ENCODE measurements at places on chromosomes 11 and 22.
A peak's percentile ranks its signal among the peaks of the same experiment; 100 is the strongest.

DNA sequence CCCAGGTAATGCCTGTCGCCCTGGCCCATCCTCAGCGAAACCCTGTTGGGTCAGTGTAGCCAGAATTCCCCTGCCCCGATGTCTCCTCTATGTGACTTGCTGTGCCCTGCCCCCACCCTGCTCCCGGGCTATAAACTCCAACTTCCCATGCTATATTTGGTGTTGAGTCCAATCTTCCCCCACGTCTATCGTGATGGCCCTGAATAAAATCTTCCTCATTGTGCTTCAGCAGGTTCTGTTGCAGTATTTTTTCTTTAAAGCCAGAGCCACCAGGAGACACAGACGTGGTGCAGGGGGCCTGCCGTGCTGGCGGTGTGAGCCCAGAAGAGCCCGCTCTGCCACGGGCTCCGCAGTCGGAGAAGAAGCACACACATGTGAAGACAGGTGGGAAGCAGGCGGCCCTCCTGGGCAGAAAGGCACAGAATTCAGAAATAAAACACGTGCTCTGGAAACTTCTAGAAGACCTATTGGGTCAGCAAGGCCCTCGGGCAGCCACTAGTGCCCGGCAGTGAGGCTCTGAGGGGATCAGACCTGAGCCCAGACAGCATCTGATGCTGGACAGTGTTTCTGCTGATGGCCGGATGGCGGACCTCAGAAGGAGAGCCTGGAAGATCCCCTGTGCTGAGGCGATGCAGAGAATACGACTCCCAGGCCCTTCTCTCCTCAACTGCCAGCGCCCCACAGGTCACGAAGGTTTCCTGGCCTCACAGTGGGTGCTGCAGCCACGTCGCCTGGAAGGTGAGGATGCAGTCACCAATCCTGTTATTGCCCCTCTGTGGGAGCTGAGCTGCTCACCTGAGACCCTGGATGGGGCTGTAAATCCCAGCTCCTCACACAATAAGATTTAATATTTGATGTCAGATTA is 501.9 kb downstream of the BRD1 start:
- DNase-seq: peak; percentile 6

DNA sequence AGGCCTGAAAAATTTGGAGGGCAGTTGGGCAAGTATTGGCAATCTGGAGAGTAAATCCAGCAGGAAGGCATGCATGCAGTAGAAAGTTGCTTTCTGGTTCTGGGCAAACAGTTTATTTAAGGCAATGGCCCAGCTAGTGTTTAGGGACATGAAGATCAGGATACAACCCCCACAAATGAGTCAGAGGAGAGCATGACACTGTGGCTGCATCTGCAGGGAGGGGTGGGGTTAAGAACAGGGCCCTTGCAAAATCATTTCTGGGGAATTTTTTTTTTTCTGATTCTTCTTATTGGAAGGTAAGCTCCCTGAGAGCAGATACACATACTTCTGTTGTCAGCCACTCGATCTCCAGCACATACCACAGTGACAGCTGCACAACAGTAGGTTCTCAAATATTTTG is 61.1 kb downstream of the FDX1 start:
- DNase-seq: no peak

GRCh38 chr22:46620588-46621242 is 529 bp downstream of the GRAMD4 start:
- DNase-seq: no peak

DNA sequence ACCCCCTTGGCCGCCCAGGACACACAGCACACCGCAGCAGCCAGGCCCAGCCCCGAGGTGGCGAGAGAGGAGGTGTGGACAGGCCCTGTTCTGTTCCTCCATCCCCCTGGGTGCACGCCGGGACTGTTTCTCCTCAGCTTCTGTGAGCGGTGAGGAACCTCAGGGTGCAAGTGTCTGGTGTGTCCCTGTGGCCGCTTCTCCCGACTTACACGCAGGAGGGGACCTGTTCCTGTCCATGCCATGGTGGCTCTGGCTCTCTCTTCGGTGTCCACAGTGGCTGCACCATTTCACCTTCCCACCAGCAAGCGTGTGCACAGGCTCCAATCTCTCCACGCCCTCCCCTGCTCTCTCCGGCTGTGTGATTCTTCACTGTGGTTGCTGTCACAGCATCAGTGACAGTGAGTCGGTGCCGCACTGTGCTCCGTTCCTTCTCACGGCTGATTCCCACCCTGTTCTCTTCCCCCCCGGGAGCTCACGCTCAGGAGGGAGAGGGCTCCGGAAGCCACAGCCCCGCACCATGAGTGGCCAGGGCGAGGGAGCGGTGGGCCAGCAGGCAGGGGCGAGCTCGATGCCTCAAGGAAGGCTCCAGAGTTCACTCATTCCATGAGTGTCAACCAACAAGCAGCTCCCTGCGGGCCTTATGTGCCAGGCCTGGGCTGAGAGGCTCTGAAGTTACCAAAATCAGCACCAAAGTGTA is 18.6 kb upstream of the WNT7B start:
- DNase-seq: no peak

- no peak for DNase-seq
Measured at GRCh38 chr11:83680321-83680720, 394.2 kb upstream of the CCDC90B start.

DNA sequence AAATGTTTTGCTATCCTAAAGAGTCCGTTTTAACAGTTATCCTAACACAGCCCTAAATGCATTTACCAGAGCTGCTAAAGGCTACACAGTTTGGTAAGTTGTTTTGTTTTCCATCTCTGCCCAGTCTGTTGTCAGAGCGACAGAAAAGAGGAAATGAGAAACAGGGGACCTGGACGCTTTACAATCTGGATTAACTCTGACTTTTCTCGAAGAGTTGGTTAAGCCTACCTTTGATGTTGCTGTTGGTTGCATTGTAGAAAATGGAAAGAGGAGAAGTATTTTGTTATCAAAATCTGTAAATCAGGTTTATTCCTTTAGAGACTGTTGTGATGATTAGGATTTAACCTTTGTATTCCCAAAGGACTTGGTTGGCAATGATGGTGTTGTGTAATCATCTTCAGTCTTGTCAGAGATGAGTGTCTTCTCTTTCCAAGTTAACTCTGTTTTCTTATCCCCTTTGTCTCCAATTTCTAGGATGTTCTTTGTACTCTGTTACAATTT is 481 bp downstream of the ANGPTL5 start:
- peak; percentile 31 for DNase-seq

DNA sequence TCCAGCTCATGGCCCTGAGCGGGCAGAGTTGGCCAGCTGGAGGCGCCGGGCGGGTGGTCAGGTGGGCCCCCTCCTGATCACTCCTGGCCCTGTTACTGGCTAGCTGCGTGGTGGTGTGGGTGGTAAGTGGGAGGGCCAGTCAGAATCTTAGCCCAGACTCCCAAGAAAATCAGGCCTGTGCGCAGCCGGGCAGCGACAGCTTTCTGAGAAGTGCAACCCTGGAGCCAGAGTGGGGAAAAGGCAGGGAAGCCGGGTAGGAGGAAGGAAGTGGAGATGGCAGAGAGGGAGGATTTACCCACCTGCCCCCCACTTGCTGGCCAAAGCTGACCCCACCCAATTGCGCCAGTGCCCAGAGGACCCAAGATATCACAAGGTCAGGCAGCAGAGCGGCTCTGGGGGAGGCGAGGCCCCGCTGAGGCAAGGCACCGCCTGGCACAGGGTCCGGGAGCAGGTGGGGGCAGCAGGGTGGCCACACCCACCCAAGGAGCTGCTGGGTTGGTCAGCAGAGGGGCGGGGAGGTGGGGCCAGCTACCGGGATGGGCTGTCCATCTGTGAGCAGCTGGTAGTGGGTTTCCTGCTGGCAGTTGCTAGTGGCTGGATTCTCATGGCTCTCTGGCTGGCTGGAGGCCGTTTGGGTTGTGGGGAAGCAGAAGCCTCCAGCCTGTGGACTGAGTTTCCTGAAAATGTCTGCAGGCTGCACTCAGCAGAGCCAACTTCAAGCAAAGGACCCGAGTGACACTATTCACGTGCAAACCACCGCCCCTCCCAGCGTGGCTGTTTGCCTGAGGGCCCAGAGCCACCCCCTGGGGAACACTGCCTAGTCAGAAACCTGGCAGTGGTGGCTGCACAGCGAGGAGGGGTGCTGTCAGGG is 196.4 kb downstream of the IGLL1 start:
- DNase-seq: no peak

DNA sequence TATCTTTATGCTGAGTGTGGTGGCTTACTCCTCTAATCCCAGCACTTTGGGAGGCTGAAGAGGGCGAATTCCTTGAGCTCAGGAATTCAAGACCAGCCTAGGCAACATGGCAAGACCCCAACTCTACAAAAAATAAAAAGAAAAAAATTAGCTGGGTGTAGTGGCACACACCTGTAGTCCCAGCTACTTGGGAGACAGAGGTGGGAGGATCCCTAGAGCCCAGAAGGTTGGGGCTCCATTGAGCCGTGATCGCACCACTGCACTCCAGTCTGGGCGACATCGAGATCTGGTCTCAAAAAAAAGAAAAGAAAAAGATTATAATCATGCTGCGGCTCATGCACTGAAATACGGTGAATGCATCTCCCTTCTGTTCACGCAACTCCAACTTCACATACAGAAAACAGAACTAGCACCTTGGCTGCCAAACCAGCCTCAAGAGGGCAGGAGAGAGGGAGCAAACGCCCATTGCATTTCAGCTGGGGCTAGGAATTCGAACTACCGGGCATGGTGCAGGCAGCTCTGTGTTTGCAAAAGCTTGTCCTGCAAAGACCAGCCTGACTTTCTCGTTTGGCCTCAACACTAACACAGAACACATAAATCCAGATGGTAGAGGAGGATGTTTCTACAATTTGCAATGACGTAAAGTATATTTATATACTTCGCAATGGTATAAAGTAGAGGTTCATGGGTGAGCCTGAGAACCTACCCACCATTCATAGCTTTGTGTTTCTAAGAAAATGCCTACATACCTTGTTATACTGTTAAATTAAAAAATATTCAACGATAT is 6.3 kb upstream of the SYNGR1 start:
- peak; percentile 73 for DNase-seq
